Thoracic aorta (tissue), 2 donors: ENCODE measurements at places on chromosomes 5 and 9.

DNA sequence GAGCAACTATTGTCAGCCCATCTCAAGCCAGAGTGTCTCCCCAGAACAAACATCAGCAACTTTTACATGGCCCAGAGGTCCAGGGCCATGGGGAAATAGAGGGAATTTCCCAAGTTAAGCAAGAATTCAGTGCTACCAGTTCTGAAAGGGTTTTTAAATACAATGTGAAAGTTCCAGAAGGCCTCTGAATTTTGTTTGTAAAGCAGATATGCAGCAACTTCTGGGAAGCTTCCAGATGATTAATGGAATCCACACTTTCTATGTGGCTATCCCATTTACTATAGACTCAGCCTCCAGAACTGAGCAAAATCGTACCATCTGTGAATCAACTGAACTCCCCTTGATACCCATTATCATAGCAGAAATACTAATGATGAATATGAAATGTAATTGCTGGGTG lies 93.8 kb downstream of the FEM1C start:
- no peak for DNase-seq

DNA sequence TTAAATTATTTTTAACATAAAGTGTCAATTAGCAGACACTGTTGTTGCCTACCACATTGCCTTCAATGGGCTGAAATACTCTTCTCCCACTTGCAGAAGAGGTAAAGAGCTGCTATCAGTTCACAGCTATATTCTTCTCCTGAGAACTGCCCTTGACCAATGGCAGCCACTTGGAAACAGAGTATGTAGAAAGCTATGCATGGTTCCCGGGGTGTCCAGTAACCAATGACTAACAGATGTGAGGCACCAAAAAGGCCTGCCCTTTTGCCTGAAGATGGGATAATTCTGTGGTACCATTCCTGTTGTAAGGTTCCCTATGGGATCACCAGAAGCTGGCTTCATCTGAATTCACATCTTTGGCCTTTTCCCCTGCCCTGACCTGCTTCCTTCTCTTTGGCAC lies 181.4 kb upstream of the MAP3K1 start:
- DNase-seq = no peak

DNA sequence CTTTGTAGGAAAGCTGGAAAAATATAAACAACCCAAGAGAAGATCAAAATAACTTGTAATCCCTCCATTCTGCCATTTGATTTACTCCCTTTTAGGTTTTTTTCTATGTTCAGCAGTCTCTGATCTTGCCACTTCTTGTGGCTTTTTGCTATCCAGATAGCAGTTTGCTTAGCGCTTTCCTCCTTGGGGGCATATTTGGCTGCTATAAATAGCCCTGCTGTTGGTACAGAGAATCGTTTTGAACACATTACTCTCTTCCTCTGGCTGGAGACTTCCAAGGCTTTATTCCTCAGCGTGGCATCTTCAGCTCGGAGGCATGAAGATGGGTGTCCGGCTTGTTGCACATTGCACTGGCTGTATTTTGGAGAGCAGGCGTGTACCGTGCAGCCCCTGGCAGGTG lies 38.6 kb downstream of the HMCN2 start:
- DNase-seq = no peak

GRCh38 chr5:35971186-35971877 lies 19.9 kb downstream of the UGT3A1 start:
- DNase-seq = no peak

GRCh38 chr5:61994171-61994570 lies 311.8 kb upstream of the KIF2A start:
- no peak for DNase-seq

DNA sequence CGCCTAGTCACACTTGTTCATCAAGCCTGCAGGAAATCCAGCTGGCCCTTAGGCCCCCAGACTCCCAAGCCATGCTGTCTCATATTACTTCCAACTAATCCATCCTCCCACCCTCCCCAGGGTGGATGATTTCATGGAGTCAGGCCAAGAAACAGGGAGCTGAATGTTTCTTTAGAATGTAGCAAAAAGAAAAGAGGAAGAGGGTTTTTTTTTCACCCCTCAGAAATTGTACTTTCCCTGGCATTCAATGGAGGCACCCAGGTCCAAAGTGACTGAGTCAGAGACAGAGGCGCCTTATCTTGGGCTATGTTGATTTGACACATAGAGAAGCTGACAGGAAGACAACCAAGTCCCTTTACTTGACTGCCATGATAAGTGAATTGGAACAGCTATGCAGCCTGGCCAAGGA lies 260.2 kb upstream of the NR4A3 start:
- no peak for DNase-seq

GRCh38 chr5:151123897-151124751 lies 33.5 kb downstream of the ANXA6 start:
- no peak for DNase-seq

GRCh38 chr5:150144246-150144801 lies 11.3 kb downstream of the PDGFRB start:
- peak; percentile 39 for DNase-seq

DNA sequence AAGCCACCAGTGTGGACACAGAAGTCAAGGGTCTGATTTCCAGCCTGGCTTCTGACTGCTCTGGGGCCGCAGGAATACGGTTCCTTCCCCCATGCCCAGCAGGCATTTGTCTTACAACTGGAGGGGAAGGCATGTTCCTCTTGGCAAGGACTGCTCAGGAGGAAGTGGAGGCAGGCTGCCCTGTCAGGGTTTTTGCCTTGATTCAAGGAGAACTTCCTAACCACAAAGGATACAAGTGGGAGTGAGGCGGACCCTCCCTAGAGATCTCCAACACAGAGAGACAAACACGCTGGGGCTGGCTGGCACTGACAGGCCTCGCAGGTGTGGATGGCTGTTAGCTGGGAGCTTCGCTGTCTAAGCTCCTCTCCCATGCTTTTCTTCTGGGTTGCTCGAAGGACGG lies 19.1 kb downstream of the TGFBI start:
- no peak for DNase-seq

DNA sequence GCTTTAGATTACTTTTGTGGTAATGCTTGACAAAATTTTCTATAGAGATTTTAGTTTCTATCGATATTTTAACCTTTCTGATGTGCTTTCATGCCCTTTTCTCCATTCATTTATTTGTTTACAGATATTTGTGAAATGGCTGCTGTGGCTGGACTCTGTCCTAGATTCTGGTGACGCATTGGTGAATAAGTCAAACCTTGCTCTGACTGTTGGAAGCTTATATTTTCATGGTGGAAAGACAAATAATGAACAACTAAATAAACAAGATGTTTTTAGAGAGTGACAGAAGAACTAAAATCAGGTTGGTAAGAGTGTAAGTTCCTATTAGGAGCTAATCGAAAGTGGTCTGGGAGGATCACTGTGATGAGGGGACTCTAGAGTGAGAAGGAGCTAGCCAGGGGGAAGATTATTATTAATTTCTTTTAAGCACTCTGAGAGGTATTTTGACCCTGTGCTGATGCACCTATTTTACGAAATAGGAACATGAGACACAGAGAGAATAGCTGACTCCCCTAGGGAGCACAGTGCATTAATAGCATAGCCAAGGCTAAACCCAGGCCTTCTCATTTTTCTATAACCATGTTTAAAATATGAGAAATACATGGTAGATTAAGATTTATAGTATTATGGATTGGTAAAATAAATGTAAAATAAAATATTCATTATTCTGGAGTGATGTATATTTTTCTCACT lies 411.9 kb upstream of the ARRDC3 start:
- no peak for DNase-seq

- DNase-seq = no peak
These were observed 72.1 kb upstream of the ZNF618 start for GRCh38 chr9:113803811-113804589.

GRCh38 chr5:143350751-143351602 lies 52.5 kb downstream of the NR3C1 start:
- DNase-seq = no peak

DNA sequence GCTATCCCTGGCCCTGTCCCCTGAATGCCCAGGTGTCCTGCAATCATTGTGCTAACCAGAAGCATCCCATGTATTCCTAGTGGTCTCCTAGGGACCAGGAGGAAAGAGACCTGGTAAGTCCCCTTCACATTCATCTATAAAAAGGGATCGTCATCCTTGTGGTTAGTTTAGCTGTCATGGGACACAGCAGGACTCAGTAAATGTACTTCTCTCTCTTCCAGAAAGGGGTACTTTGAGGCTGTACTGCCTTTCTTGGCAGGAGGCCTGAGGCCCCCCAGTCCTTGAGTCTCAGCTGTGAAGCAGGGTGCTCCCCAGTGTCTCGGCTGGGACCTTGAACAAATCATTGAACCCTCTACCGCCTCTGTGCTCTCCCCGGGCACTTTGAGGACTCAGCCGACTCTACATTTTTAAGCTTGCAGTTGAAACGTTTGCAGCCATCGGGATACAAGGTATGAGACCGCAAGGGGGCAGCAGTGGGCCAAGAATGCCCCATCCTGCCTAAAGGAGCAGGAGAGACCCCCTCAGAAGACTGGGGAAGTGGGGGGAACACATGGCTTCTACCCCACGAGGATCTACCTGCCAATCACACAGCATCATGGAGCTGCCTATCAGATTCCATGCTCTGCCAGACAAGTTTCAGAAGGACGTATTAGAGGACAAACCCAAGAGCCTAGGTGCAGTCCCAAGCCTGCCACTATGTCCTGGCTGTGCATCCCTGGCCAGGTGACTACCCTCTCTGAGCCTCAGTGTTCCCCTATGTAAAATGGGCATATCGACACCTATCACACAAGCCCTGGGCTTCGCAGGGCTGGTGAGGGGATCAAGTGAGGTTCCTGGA lies 2.4 kb upstream of the PHYKPL start:
- no peak for DNase-seq

DNA sequence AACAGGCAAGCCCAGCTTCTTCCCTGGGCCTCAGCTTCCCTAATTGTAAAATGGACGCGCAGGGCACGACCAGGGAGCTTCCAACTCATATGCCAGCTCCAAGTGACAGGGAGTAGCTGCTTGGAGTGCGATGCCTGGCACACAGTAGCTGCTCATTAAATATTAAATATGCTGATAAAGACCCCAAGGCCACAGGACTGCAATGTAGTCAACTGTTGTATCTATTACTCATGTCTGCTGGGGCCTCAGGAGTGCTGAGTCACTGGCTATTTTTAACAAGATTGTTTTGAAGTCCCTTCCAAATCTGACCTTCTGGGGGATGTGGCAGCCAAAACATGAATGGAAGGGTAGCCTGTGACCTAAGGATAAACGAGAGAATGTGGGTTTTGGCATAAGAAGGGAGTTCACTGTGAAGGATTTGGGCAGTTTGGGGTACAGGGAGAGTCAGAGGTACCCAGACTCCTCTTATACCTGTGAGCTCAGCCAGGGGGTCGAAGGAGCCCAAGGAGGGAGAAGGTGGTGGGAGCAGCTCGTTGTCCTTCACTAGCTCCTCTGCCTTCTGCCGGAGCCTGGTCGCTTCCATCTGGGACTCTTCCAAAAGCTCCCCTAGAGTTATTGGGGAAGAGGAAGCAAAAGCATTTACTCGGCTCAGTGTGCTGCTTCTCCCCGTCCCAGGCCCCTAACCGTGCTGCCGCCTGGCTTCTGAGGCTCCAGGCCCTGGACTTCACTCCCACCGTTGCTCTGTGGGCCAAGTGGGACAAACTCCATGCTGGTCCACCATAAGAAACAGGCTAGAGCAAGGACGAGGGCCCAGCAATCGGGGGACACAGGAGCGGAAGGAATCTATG lies 17.5 kb downstream of the TNIP1 start:
- no peak for DNase-seq

DNA sequence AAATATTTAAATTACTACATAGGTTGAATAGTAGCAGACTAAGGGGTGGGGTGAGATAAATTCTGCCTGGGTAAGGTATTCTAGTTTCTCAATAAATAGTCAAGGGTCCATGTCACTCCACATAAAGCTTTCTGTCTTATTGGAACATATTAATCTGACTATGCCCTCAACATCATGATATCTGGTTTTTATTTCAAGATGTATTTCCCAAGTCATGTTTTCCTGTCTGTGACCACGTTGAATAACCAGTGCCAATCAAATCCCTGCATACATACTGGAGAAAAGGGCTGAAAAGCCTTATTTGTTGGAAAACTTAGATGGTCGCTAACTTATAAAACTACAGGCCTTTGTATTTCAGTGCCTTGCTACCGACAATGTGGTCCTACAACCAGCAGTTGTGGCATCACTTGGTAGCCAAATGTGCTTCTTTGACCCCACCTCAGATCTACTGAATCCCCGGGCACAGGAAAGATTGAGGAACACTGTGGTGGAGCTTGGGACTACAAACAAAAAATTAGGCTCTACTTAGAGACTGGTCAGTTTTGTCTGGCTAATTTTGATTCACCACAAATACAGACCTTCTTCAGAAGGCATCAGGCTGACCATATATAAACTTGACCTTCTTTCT lies 39.4 kb downstream of the ALDH1A1 start:
- DNase-seq = no peak
